ENCODE measurements at places on chromosomes 1 and 21.

DNA sequence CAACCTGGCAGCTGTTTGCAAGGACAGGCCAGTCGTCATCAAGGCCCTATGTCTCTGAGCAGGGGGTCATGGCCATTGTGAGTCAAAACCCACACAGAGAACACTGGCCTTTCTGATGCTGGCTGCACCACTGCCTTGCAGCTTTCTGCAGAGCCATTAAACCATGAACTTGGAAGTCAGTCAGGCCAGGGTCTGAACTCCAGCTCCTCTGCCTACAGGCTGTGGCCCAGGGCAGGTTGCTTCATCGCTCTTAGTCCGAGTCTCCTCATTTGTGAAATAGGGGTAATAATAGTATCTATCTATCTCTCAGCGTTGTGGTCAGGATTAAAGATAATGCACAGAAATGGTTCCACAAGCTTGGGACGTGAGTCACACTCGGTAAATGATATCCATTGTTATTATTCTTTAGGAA, 35.8 kb upstream of the HIVEP3 start:
- no peak for DNase-seq

GRCh38 chr1:9207086-9207485, 27.5 kb upstream of the H6PD start:
- no peak for DNase-seq

- no peak for DNase-seq
These were observed 1.4 kb downstream of the TTC39A start for GRCh38 chr1:51328926-51329325.

DNA sequence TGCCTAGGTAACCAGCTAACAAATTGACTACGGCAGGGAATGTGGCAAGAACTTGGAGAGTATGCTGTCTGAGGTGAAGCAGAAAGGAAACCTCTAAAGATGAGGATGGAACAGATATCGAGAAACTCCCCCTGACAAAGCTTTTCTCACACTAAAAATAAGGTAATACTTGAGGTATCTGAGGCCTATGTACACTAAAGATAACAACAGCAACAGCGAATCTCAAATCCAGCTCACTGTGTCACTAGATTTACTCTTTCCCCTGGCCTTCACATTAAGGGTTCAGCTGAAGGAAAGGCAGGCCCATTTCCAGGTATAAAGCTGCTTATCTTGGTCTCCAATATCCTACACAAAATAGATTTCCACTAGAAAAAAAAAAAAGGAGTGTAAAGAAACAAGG, 518.0 kb downstream of the KCNT2 start:
- DNase-seq: no peak

DNA sequence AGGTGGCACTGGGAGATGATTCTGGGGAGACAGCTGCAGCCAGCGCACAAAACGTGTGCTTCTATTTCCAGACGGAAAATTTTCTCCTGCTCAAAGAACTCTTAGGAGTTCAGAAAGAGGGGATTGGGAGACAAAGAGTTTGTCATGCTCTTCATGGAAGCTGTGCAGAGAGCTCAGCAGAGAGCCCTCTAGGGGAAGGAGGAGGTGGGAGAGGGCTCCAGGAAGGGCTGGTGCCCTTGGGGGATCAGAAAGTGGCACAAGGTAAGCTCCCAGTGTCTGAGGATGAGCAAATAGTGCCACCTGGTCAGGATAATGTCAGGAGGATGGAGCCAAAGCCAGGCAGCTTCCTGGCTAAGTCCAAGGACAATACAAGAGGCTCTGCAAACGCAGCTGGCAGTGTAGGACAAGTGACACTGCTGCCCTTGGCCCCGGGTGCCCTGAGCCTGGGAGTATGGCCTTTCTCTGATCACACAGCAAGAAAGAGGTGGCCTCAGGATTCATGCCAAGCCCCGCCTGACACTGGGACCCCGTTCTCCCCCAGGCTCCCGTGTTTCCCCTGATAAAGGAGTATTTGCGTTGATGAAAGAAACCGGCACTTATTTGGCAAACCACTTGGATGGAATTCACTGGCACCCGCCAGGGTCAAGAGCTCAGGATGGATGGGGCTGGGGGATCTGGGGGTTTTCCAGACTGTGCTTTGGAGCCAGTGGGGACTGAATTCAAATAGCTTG, 254.0 kb downstream of the PTPRU start:
- DNase-seq: no peak

- DNase-seq: no peak
These were observed 1038.9 kb downstream of the BRINP3 start for GRCh38 chr1:189438808-189439207.

- no peak for DNase-seq
These were observed 246.9 kb downstream of the GRIK3 start for GRCh38 chr1:36787312-36787913.

- no peak for DNase-seq
These were observed 2.5 kb downstream of the TGFBR3 start for GRCh38 chr1:91883470-91883869.

- DNase-seq: no peak
These were observed 120.2 kb downstream of the GLIS1 start for GRCh38 chr1:53618500-53619366.

GRCh38 chr1:173400387-173400995, 76.6 kb upstream of the PRDX6 start:
- no peak for DNase-seq

- DNase-seq: no peak
These were observed 2.7 kb downstream of the SLC9A1 start for GRCh38 chr1:27152004-27152828.

DNA sequence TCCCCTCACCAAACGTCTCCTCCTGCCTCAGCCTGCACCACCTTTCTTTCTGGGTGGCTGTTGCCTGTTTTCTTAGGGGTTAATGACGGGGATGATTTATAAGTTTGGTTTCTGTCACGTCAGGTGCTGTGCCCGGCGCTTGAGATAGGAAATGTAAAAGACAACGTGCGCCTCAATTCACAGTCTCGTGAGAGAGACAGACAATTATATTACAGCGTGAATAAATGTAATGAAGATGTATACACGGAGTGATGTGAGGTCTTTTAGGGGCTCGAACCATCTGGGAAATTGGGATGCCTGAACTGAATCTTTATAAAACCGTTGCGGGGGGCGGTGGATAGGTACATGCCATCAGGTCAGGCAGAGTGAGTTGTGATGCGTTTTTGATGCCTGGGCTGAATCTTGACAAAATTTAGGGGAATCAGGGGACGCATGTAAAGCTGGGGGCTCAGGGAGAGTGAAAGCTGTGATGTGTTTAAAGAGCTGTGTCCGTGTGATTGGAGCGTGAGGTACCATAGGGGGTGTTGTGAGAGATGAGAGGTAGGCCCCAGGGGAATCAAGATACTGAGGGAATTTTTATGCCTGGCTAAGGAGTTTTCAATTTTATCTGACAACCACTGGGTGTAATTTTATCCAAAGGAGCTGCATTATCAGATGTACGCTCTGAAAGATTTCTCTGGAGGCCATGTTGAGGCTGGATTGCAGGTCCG, 831 bp downstream of the TIPRL start:
- no peak for DNase-seq

- DNase-seq: no peak
These were observed 19.8 kb downstream of the PLA2G2E start for GRCh38 chr1:19903621-19904020.

DNA sequence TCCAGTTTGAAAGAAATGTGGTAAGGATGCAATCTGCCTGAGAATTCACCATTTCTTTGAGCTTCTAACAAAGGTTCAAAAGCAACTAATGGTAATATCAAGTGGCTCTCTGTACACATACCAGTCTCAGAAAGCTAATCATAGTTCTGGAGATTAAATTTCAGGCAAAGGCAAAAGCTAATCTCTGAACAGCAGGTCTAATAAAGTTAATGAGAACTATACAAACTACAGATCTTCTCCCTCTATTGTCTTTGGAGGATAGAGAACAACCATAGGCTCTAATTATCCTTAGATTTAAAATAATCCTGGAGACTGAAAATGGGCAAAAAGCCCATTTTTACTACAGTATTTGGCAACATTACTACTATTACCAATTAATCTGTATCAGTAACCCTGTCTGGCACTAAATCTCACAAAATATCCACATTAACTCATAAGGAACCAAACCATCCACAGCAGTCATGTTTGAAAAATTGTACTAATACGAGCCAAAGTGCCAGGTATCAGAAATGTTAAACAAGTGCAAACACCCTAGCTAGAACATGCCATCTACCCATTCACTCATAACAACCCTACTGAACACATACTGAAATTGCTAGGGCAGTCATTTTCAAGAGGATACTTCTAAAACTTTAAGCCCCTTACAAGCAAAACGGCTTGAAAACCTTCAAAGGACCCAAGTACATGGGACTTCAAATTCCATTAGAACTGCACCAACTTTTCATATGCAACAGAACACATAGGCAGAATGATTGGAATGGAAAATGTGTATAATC, 4.8 kb downstream of the DIPK1A start:
- DNase-seq: no peak

- DNase-seq: no peak
These were observed 8.1 kb upstream of the EPHB2 start for GRCh38 chr1:22702296-22703085.

DNA sequence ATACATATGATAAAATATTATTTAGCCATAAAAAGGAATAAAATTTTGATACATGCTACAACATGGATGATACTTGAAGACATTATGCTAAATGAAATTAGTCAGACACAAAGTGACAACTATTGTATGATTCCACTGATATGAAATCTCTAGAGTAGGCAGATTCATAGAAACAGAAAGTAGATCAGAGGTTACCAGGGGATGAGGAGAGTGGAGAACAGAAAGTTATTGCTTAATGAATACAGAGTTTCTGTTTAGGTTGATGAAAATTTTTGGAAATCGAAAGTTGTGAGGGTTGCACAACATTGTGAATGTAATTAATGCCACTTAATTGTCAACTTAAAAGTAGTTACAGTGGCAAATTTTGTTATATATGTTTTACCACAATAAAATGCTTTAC, 315.7 kb upstream of the USP25 start:
- no peak for DNase-seq

GRCh38 chr1:244224487-244225430, 173.7 kb downstream of the ZBTB18 start:
- no peak for DNase-seq

DNA sequence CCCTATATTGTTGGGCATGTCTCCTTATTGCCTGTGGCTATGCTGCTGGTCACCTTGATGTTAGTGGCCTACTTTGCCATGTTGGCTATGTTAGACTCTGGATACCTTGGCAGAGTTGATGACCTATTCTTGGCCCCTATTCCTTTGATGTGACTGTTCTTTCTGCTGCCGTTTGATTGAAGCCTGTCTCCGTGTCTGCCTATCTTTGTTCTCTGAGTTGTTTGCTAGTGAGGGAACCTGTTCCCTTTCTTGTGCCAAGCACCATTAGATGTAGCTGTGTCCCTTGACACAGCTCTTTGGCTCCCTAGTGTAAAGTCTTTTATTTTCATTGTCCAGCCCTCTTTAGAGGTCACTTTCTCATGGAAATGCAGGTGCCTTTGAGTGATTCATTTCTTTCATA, 28.7 kb upstream of the PAPPA2 start:
- no peak for DNase-seq

DNA sequence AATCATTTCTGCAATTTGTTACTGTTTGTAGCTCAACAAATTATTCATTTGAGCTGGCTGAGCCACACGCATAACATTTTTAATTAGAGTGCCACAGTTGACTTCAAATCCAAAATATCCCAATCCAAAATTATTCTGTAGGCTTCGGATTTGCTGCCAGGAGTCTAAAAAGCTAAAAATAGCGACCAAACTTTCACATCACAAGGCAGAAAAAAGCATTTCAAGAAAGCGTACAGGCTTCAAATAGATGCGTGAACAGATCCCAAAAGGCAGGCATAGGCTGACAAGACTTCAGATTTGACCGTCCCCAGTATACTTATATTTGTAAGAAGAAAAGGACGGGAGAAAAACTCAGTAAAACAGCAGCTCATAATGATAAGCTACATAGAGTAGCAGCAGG, 24.3 kb upstream of the TIAM1 start:
- DNase-seq: no peak

DNA sequence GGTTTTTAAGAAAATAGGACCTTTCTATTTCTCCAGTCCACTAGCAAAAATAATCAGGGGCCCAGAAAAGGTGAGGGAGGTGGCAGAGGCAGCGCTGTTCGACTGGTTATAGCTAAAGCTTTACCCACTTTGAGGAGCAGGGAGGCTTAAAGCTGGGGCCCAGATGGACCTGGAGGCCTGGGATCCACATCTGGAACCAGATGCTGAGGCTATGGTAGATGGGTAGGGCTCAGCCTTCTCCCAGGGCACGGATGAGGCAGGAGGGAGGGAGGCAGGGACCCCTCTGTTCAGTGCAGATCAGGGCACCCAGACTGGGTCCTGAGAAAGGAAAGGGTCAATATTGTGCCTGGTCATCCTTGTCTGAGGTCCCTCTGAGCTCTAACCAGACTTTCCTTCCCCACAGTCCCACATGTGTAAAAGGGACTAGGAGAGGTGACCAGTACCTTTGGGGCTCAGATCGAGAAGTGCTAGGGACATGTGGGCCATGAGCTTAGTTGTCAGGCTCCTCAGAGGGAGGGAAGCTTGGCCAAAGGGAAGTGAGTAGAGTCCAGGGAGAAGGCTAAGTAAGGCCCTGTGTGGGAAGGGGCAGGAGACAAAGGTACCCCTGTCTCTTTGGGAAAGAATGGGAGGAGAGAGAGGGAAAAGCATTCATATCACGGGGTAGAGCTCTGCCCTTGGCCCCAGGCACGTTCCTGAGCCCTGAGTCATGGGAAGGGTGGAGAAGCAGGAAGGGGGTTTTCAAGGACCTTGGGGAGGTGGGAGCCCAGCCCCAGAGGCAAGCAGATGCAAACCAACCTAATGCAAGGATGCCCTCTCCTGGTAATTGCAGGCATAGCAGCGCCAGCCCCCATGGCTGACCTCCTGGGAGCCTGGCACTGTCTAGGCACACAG, 15.4 kb downstream of the LMNA start:
- peak; percentile 77 for DNase-seq

- no peak for DNase-seq
These were observed 271.8 kb downstream of the BRINP2 start for GRCh38 chr1:177442584-177442983.

DNA sequence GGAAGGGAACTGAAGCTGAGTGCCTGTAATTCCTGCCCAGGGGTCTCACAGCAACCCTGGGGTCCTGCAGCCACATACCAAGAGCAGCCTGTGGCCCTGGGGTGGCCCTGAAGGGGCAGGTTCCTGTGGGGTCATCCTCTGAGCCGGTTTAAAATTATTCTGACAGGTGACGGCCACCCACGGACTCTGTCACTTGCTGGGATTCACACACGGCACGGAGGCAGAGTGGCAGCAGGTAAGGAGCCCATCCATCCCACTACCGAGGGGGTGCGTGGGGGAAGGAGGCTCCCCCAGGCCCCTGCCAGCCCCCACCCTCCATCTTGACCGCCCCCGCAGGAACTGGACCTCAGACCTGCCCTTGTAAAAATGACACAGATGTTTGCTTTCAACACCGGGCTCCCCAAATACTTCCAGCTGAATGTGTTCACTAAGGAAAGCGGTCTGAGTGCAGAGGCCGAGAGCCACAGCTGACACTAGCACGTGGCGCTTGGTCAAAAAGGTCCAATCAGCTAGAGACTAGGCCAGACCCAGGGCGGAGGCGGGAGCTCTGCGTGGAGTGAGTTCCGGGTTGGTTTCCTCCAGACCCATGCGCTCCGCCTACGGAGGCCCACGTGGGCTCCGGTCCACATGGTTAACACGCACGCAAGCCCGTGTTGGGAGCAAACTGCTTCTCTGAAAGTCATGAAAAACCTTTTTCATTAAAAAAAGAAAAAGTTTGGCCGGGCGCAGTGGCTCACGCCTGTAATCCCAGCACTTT, 10.0 kb downstream of the YBEY start:
- peak; percentile 61 for DNase-seq
